ENCODE measurements at places on chromosomes 6 and 20.

GRCh38 chr20:56628873-56629463, at the start of gene TFAP2C:
TSS of gene TFAP2C (plus strand) at chr20:56629306. CDS start at chr20:56629545, 239 bp downstream.
- DNase-seq = no peak

- no peak for DNase-seq
These were observed 265.5 kb downstream of the TBX18 start for GRCh38 chr6:84498905-84499304.

GRCh38 chr6:12935637-12936036, 219.1 kb downstream of the PHACTR1 start:
- no peak for DNase-seq

- DNase-seq = no peak
These were observed 19.6 kb downstream of the WFDC2 start for GRCh38 chr20:45489083-45489531.

- DNase-seq = no peak
These were observed 139.3 kb downstream of the FOXC1 start for GRCh38 chr6:1749041-1749440.

DNA sequence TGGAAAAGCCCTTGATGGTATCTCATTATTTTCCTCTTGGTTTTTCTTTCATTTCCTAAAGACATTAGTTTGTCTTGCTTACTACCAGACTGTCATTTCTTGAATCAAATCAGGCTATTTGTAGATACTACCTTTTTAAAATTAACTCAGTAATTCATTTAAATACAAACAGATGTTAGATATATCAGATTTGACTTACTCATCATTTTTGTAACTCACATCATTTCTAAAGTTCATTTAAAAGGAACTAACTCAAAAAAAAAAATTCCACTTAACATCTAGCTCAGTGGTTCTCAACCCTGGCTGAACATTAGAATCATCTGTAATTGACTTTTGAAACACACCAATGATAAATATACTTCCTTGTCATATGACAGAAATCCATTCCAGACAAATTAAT, 48.2 kb upstream of the TINAG start:
- no peak for DNase-seq

GRCh38 chr6:42436825-42437224, 14.9 kb downstream of the TRERF1 start:
- DNase-seq = no peak

DNA sequence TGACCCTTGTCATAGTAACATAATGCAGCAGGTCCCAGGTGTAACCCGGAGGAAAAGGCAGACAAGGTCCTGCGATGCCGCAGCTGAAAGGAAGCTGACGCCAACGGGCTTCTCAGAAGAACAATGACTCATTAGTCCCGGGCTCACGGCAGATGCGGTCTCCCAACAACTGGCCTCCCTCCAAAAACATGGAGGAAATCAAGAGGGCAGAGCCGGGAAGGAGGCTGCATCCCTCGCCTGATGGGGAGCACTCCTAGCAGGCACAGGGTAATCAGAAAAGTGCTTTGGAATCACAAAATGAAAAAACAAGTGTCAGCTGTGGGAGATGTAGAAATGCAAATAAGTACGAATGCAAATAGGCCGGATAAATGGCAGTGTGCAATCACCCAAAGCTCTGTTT, 165.2 kb upstream of the AGPAT4 start:
- no peak for DNase-seq

DNA sequence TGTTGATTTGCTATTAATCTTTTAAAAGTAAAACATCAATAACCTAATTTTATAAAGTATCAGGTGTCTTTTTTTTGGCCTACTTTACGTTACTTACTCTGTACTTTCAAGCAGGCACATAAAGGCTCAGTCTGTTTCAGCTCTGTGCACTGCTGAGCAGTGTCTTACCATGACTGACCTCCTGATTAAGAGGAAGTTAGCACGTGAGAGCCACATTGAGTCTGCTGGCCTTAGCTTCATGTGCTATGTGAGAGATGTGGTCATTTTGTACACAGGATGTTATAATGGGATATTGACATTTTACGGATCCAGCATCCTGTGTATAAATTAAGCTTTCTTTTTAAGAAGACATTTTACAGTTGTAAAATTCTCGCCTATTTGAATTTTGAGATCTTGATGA, 31.9 kb downstream of the ARID1B start:
- DNase-seq = no peak
